ENCODE measurements at places on chromosomes 1 and 21. TPM values are rescaled to one million over a fixed set of nuclear protein-coding genes. Genes with fewer than 3 reads are reported as not detected.

- DNase-seq: no peak
Observed at GRCh38 chr1:199132006-199132405, 493.2 kb downstream of the PTPRC start.

GRCh38 chr1:37807220-37807554 lies 403 bp upstream of the C1orf122 start:
- DNase-seq: no peak

DNA sequence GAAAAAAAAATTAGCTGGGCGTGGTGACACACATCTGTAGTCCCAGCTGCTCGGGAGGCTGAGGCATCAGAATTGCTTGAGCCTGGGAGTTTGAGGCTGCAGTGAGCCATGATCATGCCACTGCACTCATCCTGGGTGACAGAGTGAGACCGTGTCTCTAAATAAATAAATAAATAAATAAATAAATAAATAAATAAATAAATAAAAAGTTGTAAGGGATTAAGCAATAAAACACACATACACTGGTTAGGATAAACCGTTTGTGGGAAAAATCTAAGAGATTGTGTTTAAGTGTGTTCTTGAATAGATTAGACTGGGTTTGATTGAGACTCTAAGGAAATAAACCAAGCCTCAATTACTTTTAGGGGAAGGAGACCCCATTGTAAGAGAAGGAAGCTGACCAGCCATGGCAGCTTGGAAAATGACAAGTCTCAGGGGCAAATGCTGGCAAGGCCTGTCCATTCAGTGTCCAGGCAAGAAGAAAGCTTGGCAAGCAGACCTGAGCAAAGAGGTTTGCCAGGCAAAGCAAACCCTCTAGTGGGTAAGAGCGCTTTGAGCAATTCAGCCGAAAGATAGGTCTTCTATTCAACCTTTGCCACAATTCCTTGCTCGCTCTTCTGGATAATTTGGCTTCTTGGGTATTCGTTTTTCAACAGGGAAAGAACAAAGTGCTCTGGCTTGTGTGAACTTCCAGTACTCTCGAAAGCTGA lies 106.9 kb upstream of the SERBP1 start:
- no peak for DNase-seq

- no peak for DNase-seq
Observed at GRCh38 chr1:232562855-232563510, 67.0 kb downstream of the SIPA1L2 start.

Gene SPATA17
- not detected for total RNA-seq

Gene MAP3K21
- total RNA-seq: 0.13 TPM

Data from SJSA1 (cell line).